GM23248 (cell line): ENCODE measurements at places on chromosomes 12 and 14. TPM values are rescaled to one million over a fixed set of nuclear protein-coding genes. Genes with fewer than 3 reads are reported as not detected.

The DHRS2 gene
- not detected in 2 replicates for polyA plus RNA-seq

GRCh38 chr12:123886931-123887582 lies 85.6 kb downstream of the CCDC92 start:
- no peak for DNase-seq

- DNase-seq = peak; percentile 45
Observed at GRCh38 chr12:124466216-124467128, 100.9 kb downstream of the NCOR2 start.

The GYS2 gene
- polyA plus RNA-seq = 0.08 TPM in 1 of 2 replicates, not detected in the other

The KCNMB4 gene
- polyA plus RNA-seq = 1.2 and 1.7 TPM in 2 replicates

- peak; percentile 64 for DNase-seq
Observed at GRCh38 chr14:85731186-85731585, 201.2 kb downstream of the FLRT2 start.

- no peak for DNase-seq
Observed at GRCh38 chr12:128519426-128519825, 252.5 kb downstream of the TMEM132C start.

DNA sequence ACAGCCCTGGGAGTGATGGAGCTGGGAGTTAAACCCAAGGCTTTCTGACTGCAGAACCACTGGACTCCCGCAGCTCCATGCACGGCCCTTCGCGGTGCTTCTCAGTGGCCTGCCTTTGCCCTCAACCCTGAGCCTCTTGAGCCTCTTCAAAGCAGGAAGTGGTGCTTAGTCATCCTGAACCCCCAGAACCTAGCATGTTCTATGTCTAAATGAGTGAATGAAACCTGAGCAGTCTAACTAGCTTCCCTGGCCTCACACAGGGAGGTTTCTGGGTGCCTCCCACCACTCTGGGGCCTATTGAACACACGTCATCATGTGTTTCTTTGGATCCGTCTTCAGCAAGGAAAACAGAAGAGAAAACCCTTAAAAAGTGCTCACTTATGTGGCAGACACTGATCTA lies 117.9 kb upstream of the SFSWAP start:
- DNase-seq = no peak

DNA sequence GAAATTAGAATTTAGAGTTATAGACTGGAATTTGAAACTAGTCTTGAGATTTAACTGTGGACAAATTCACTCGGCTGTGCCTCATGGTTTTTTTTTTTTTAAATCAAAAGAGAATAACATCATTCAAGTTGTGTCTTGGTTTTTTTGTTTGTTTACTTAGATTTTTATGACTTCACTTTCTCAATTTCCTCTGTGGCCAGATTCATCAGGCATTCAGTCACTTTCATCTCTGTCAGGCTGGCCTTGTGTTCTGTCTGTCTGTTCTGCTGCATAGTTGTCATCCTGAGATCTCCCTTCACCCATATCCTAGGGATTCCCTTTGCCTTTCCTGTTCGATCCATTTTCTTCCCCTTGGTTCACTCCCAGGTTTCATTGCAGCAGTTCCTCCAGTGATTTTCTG lies 10.0 kb downstream of the MARK3 start:
- peak; percentile 65 for DNase-seq

GRCh38 chr14:64303471-64303917 lies 9.3 kb upstream of the ESR2 start:
- DNase-seq = peak; percentile 62

- no peak for DNase-seq
Observed at GRCh38 chr14:89236851-89237250, 180.2 kb downstream of the FOXN3 start.

The SIX1 gene
- polyA plus RNA-seq = 11.4 and 12.6 TPM in 2 replicates

The TMED8 gene
- 3.1 and 3.2 TPM in 2 replicates for polyA plus RNA-seq

The LALBA gene
- polyA plus RNA-seq = not detected in 2 replicates

GRCh38 chr12:69474456-69474855 lies 4.3 kb downstream of the FRS2 start:
- peak; percentile 16 for DNase-seq

GRCh38 chr12:43109631-43110345 lies 442.2 kb downstream of the ADAMTS20 start:
- peak; percentile 27 for DNase-seq

The GUCY2C gene
- polyA plus RNA-seq = not detected in 2 replicates

DNA sequence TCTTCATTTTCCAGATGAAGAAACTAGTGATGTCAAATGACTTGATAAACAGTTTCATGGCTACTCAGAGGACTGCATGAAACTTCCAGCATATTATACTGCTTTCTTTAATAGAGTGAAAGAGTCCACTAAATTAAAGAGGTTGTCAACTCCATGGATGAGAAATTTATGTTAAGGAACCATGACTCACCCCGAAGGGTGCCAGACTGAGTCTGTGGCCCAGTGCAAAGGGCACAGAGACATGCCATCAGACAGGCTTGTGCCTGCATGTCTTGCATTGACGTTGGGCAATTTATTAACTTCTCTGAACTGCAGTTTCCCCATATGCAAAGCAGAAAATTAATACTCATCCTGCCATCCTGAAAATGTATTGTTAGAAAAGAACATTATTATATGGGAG lies 382.4 kb downstream of the APAF1 start:
- no peak for DNase-seq

DNA sequence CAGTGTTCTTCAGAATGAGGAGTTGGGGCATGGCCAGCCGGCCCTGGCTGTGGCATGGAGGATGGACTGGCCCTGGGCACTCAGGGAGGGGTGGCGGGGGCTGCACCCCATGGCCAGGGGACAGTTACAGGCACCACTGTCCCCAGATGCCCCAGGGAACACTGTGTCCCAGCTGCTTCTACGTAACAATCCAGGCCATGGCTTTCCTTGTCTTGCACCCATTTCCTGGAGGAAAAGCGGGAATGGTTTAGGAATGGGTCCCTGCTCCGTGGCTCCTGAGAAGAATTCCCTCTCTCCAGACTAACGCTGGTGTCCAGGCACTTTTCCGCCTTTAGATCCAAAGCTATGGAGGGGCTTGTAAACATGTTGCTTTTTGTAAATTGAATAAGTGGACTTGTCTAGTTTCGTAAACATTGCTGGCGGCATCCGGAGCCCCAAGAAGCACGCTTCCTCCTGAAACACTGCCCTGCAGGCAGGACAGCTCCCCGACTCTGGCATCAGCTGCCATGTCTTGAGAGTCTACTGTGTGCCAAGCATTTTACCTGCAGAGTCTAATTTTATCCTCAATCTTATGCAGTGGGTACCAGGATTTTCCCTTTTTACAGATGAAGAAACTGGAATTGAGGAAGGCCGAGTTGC lies 238.3 kb downstream of the SLC41A2 start:
- DNase-seq = no peak

The HEATR5A gene
- 44.4 and 49.1 TPM in 2 replicates for polyA plus RNA-seq

- peak; percentile 71 for DNase-seq
Observed at GRCh38 chr14:26775765-26776563, 178.1 kb upstream of the NOVA1 start.

DNA sequence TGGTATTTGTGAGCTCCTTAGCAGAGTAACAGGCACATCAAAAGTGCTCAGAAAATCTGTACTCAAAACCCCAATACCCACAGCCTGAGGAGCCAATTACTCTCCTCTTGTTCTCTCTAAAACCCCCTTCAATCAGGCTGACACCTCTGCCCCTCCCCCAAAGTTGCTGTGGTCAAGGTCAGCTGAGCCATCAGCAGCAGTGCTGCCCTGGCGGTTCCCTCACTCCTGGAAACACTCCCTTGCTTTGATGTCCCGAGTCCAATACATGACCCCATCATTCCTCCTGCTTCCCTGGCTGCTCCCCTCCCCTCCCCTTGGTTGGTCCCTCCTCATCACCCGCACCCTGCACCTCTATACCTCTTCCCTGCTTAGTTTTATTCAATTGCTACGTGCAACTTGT lies 57.2 kb upstream of the C14orf132 start:
- DNase-seq = no peak

The PTGR2 gene
- 9.0 and 9.4 TPM in 2 replicates for polyA plus RNA-seq

The IGF1 gene
- polyA plus RNA-seq = 2.1 and 2.3 TPM in 2 replicates

- no peak for DNase-seq
Observed at GRCh38 chr12:119447618-119448017, 113.1 kb downstream of the CCDC60 start.

The LRP6 gene
- polyA plus RNA-seq = 10.3 and 10.8 TPM in 2 replicates

- no peak for DNase-seq
Observed at GRCh38 chr12:102685841-102686240, 205.5 kb upstream of the IGF1 start.

GRCh38 chr14:56351861-56352260 lies 227.7 kb upstream of the TMEM260 start:
- DNase-seq = peak; percentile 89

The ST8SIA1 gene
- polyA plus RNA-seq = 0.15 TPM in 1 of 2 replicates, not detected in the other

The LIN7A gene
- 0.95 and 1.6 TPM in 2 replicates for polyA plus RNA-seq

DNA sequence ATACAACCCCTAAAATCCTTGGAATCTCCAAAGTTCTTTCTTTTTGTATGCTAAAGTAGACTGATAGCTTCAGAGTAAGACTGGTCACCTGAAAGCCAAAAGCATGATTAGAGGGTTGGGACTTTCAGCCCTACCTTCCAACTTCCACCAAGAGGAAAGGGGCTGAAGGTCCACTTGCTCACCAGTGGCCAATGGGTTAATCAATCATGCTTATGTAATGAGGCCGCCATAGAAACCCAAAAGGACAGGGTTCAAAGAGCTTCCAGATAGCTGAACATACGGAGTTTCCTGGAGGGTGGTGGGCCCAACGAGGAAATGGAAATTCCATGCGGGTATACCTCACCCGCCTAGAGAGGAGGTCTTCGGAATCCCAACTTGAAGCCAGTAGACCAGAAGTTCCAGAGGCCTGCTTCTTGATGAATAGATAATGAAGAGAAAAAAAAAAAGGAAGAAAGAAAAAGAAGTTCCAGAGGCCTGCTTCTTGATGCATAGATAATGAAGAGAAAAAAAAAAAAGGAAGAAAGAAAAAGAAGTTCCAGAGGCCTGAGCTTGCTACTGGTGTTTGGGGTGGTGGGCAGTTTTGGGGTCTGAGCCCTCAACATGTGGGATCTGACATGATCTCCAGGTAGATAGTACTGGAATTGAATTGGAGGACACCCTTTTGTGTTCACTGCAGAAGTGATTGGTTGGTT lies 11.2 kb upstream of the BTG1 start:
- no peak for DNase-seq

DNA sequence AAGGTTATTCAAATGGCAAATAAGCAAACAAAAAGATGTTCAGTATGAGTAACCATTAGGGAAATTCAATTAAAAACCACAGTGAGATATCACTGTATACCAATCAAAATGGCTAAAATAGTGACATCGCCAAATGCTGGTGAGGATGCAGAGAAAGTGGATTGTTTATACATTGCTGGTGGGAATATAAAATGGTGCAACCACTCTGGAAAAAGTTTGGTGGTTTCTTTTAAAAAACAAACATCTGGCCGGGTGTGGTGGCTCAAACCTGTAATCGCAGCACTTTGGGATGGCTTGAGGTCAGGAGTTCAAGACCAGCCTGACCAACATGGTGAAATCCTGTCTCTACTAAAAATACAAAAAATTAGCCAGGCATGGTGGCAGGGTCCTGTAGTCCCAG lies 14.0 kb upstream of the STRAP start:
- DNase-seq = no peak

- no peak for DNase-seq
Observed at GRCh38 chr14:36521598-36522345, 1.7 kb upstream of the NKX2-1 start.

GRCh38 chr14:100649173-100649519 lies 61.9 kb upstream of the BEGAIN start:
- peak; percentile 61 for DNase-seq

GRCh38 chr12:89346741-89347324 lies 5.5 kb downstream of the DUSP6 start:
- DNase-seq = peak; percentile 43

GRCh38 chr12:131455581-131456110 lies 255.2 kb upstream of the SFSWAP start:
- DNase-seq = no peak

The ZFHX2 gene
- polyA plus RNA-seq = 0.14 and 0.49 TPM in 2 replicates

GRCh38 chr14:74720526-74720925 lies 7.6 kb downstream of the FCF1 start:
- peak; percentile 56 for DNase-seq

GRCh38 chr12:103623716-103624115 lies 36.6 kb downstream of the STAB2 start:
- peak; percentile 16 for DNase-seq

DNA sequence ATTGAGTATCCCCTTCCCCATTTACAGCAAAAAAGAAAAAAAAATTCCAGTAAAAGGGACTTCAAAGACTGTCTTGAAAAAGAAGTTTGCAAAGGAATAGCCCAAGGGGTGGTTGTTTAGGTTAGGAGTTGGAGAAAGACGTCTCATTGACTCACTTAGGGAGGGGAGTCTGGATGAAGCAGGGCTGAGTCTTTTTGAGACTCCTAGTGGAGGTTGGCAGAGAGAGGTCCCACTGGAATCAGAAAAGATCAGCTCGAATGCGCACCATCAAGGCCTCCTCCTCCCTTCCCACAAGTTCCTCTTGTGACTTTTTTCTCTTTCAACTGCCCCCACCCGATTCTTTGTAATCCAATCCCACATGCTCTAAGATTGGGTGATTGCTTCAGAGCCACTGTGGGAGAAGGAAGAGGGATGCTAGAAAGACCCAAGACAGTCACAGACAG lies 1.9 kb downstream of the ARHGEF40 start:
- peak; percentile 93 for DNase-seq

- DNase-seq = no peak
Observed at GRCh38 chr14:59939828-59940227, 19.9 kb downstream of the LRRC9 start.

DNA sequence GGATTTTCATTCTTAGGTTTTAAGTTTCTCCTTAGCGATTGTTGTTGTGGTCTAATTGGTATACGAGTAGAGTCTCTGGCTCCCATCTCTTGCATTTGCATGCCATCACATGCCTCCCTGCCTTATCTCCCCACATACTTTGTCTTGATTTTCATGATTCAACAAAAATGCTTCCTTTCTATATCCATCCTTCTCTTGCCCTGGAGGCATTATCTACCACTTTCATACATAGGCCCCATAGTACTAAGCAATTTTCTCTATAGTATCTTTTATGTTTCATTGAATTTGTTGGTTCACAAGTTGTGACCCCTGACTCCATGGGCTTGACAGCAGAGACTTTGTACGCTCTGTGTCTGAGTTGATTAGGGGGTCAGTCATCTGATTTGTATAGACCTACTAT lies 226.1 kb downstream of the ACSS3 start:
- DNase-seq = no peak

- no peak for DNase-seq
Observed at GRCh38 chr14:74952180-74952665, 3.2 kb downstream of the PGF start.

The GARIN6 gene
- polyA plus RNA-seq = not detected in 2 replicates

DNA sequence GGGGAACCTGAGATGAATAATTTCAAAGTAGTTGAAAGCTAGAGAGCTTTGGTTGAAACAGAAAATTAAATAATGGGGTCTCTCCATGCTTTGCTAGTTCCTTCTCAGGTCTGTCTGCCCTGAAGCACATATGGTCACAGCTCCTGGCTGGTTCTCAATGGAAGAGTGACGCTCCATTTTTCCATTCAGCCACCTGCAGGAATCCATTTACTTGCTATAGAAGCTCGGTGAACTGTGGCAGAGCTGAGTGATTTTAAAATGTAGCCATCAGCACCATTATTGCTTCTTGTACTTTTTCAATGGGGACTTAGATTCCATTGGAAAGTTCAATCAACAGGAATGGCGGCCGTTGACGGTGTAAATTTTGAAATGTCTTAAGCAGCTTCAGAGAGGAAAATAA lies 525.2 kb downstream of the GLT1D1 start:
- DNase-seq = no peak
